ENCODE measurements at places on chromosomes 1 and 21. TPM values are rescaled to one million over a fixed set of nuclear protein-coding genes. Genes with fewer than 3 reads are reported as not detected.

CD34 gene
- 0.03 TPM for polyA plus RNA-seq

TNNI3K gene
- not detected for polyA plus RNA-seq

- no peak overlapping the region for H3K4me3 ChIP-seq
- no peaks in the 10 kb centered on the region for H3K36me3 ChIP-seq
- no peak overlapping the region for H3K27ac ChIP-seq
- DNase-seq, result no peak
- no peaks in the 10 kb centered on the region for H3K4me1 ChIP-seq
- H3K27me3 ChIP-seq, result no peaks in the 10 kb centered on the region
Measured at GRCh38 chr1:214120951-214121350, 133.2 kb downstream of the PROX1 start.

DNA sequence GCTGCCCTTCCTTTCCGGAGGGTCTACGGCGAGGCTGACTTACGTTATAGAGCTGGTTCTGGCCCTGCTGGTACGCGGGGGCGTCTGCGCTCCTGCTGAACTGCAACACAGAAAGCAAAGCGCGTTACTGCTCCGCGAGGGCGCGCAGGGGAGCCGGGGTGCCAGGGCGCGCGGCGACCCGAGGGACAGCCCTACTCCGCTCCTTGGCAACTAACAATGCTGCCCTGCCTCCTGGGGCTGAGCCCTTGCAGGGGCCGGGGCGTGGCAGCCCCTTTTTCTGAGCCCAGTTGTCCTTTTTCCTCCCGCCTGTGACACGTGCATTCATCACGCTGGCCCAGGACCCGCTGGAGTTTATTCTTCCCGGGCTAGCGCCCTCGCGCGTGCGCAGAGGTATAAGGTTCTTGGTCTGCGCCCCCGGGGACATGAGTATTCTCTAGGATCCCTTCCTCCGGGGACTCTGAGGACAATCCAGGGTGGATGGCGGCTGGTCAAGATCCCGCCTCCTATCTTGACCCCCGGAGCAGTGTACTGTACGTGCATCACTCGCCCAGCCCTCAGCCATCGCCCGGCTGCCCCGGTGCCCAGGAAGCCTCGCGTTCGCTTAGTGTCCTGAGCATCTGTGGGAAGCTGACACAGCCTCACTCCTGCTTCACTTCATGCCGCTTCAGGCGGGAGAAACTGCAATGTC lies 78.9 kb downstream of the CD247 start:
- H3K27ac ChIP-seq, result no peak overlapping the region
- peak overlapping the region; percentile 22 for H3K4me3 ChIP-seq
- peaks cover 11% of the 10 kb centered on the region for H3K4me1 ChIP-seq
- no peak for DNase-seq
- no peaks in the 10 kb centered on the region for H3K36me3 ChIP-seq
- peaks cover 15% of the 10 kb centered on the region for H3K27me3 ChIP-seq

GRCh38 chr21:16532840-16533239 lies 803.1 kb downstream of the USP25 start:
- no peaks in the 10 kb centered on the region for H3K27me3 ChIP-seq
- H3K4me1 ChIP-seq, result no peaks in the 10 kb centered on the region
- no peaks in the 10 kb centered on the region for H3K36me3 ChIP-seq
- H3K4me3 ChIP-seq, result no peak overlapping the region

DNA sequence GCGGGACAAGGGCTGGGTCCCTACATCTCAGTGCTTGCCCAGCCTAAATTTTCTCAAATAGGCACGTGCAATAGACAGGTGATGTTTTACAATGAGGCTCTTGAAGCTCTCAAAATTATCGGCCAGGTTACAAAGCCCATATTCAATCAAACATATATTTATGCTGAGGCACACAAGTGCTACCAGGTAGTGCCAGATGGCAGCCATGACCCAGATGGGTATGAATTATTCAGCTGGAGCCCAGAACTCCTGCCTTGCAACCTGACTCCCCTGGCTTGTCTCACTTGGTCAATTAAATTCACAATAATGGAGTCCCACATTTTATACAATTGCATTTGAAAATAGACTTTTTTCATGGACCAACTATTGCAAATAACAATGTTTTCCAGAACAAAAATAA lies 12.3 kb upstream of the ADAM30 start:
- H3K27me3 ChIP-seq, result no peaks in the 10 kb centered on the region
- peaks cover 36% of the 10 kb centered on the region for H3K36me3 ChIP-seq
- DNase-seq, result no peak
- H3K4me1 ChIP-seq, result no peaks in the 10 kb centered on the region
- no peak overlapping the region for H3K27ac ChIP-seq
- no peak overlapping the region for H3K4me3 ChIP-seq

GRCh38 chr1:8040586-8040985 lies 14.5 kb upstream of the ERRFI1 start:
- no peaks in the 10 kb centered on the region for H3K4me1 ChIP-seq
- no peak overlapping the region for H3K4me3 ChIP-seq
- peaks cover 5% of the 10 kb centered on the region for H3K27me3 ChIP-seq
- no peaks in the 10 kb centered on the region for H3K36me3 ChIP-seq
- DNase-seq, result no peak

DNA sequence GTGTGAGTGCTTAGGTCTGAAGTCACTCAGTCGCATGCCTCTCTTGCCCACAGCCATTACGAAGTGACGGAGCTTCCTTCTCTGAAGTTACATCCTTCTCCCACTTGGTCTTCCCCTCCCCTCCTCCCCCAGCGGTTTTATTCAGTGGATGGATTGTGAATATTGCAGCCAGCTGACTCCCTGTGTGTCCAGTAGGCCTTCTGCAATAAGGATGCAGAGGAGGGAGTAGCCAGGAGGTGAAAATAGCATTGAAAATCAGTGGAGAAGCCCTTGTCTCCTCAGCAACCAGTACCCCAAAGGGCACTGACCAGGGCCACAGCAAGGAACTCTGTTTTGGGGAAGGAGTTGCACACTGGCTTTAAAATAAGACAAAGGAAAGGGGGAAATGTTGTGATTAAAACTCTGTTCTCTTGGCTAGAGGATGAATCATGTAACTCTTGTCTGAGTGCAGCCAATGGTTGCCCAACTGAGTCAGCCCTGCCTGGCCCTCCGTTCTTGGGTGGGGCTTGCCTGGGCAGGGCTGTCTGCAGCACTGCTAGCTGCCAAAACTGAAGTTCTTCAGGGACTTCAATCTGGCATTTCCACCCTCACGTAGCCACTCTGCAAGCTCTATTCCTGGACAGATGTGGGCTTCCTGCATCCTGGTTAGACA lies 4.3 kb downstream of the S100A10 start:
- H3K36me3 ChIP-seq, result peaks cover 31% of the 10 kb centered on the region
- DNase-seq, result peak; percentile 98
- peaks cover 80% of the 10 kb centered on the region for H3K4me1 ChIP-seq
- peak overlapping the region; percentile 94 for H3K4me3 ChIP-seq
- no peaks in the 10 kb centered on the region for H3K27me3 ChIP-seq

DNA sequence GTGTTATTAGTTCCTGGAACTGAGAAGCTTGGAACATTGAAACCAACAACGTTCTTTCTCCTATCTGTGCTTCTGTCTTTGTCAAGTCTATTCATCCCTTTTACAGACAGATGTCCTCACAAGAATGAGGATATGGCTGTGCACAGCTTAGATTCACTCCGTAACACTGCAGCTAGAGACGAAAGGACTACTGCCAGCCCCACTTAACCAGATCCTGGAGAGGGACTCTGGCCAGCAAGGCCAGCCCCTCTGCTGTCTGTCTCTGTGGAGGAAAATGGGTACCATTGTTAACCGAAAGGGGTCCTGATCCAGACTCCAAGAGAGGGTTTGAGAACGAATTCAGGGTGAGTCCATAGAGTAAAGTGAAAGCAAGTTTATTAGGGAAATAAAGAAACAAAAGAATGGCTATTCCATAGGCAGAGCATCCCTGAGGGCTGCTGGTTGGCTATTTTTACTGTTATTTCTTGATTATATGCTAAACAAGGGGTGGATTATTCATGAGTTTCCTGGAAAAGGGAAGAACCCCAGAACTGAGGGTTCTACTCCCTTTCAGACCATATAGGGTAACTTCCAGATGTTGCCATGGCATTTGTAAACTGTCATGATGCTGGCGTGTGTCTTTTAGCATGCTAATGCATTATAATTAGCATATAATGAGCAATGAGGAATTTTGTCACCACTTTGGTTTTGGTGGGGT lies 17.4 kb upstream of the USP24 start:
- H3K4me3 ChIP-seq, result no peak overlapping the region
- no peaks in the 10 kb centered on the region for H3K36me3 ChIP-seq
- no peak overlapping the region for H3K27ac ChIP-seq
- H3K27me3 ChIP-seq, result no peaks in the 10 kb centered on the region

- no peak overlapping the region for H3K4me3 ChIP-seq
- peak overlapping the region; percentile 23 for H3K27ac ChIP-seq
- H3K36me3 ChIP-seq, result no peaks in the 10 kb centered on the region
- no peaks in the 10 kb centered on the region for H3K27me3 ChIP-seq
Measured at GRCh38 chr1:228898582-228898992, 163.3 kb downstream of the RHOU start.

GRCh38 chr1:226593541-226593940 lies 45.0 kb downstream of the STUM start:
- no peak for DNase-seq
- H3K4me3 ChIP-seq, result no peak overlapping the region
- H3K36me3 ChIP-seq, result no peaks in the 10 kb centered on the region
- peaks cover 4% of the 10 kb centered on the region for H3K4me1 ChIP-seq

DNA sequence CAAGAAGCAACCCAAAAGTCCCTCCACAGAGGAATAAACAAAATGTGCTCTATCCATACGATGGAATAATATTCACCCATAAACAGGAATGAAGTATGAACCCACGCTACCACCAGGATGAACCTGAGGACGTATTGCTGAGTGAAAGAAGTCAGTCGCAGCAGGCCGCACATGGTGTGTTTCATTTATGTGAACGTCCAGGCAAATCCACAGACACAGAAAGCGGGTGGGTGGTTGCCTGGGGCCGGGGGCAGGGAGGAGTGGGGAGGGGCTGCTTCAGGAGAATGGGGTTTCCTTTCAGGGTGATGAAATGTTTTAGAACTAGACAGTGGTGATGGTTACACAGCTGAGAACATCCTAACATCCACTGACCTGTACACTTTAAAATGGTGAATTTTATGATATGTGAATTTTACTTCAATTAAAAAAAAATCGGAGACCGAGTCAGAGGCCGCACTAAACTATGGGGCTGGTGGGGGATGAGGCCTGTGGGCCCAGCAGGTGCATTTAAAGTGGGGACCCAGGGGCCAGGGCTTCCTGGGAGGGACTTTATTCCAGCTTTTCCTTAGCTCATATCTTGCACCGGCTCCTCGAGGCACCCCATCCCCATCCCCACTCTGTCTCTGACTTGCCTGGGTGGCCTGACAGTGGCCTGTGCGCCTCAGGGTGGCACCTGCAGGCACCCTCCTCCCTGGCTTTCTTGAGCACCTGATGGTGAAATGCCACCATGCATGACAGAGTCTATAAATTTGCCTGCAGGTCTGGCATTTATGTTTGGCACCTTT lies 392.6 kb upstream of the VAMP3 start:
- no peaks in the 10 kb centered on the region for H3K27me3 ChIP-seq
- no peak for DNase-seq
- H3K36me3 ChIP-seq, result no peaks in the 10 kb centered on the region
- H3K27ac ChIP-seq, result no peak overlapping the region

DNA sequence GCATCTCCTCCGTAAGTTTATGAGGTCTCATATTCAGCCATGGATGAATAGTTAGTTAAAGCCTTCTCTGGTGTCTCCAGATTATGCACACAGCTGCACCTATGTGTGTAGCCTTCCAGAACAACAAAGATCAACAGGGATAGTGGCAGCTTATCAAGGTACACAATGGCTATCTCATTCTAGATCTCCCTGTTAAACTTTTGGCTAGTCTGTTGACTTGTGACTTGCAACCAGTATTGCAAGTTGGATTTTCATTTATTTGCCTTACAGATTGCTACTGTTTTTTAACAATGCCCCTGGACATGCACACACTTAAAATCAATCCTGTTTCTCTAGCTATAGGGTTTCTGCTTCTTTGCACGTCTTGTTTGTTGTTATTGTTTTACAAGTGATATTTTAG lies 363.2 kb downstream of the OMA1 start:
- no peaks in the 10 kb centered on the region for H3K4me1 ChIP-seq
- no peak overlapping the region for H3K4me3 ChIP-seq
- no peaks in the 10 kb centered on the region for H3K27me3 ChIP-seq

FBLIM1 gene
- polyA plus RNA-seq, result not detected

RHEX gene
- not detected for polyA plus RNA-seq

DNA sequence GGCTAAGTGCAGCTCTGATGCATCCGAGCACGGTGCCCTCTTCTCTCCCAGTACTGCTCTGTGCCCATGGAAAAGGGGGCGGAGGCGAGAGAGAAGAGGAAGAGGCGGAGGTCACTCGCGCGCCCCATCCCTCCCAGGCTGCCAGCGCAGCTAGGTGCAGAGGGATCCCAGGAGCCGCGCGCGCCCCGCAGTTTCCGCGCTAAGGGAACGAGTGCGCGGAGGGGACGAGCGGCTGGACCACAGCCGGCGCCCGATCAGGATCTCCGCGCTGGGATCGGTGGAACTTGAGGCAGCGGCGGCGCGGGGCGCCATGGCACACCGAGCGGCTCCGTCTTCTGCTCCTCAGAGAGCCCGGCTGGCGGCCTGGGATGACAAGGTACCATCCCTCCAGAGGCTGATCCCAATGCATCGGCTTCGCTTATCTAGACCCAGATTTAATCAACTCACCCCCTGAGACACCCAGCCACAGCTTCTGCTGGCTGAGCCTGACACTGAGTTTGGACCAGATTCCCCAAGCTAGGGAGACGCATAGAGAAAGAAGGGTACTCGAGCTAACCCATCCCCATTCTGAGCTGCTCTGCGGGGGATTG lies at the start of gene PTGFR:
TSS of gene PTGFR (plus strand) at position 114 of the 590 bp plus-strand sequence. CDS start 1,770 bp downstream, outside the sequence.
- no peaks in the 10 kb centered on the region for H3K36me3 ChIP-seq
- H3K27ac ChIP-seq, result no peak within 1 kb of the TSS
- peaks cover 32% of the 10 kb centered on the region for H3K27me3 ChIP-seq
- H3K4me3 ChIP-seq, result peak within 1 kb of the TSS; percentile 24
- DNase-seq, result no peak

DNA sequence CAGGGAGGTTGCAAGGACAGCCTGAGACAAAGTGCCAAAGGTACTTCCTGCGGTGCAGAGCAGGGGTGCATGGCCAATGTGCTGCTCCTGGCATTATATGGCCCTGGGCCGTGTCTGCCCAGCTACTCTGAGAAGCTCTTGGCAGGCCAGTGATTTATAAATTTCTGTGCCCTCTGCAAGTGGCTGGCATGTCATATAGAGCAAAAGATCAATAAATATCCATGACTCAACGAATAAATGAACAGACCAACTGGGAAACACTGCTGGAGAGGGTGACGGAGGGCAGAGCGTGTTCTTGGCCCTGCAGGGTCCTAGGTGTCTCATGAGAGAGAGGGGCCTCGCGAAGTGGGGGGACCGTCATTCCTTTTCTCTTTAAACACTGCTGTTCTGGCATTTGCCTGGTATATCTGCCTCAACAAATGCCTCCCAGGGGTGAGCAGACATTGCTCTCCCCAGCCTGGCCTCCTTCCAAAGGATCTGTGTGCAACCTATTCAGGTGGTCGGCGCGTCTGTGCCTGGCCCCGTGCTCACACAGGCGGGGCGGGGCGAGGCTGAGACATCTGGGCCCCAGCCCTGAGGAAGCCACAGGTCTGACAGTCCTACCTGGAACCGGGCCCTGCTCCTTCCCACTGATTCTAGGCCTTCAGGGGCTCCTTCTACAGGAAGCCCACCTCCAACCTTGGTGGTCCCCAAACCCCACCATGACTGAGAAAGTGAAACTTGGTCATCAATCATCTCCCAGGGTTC lies 82.3 kb downstream of the MRPL37 start:
- H3K27me3 ChIP-seq, result no peaks in the 10 kb centered on the region
- no peak for DNase-seq
- H3K27ac ChIP-seq, result peak overlapping the region; percentile 9
- peaks cover 14% of the 10 kb centered on the region for H3K4me1 ChIP-seq

SLC1A7 gene
- not detected for polyA plus RNA-seq
